ENCODE measurements at places on chromosomes 7 and 10. TPM values are rescaled to one million over a fixed set of nuclear protein-coding genes. Genes with fewer than 3 reads are reported as not detected.

CALHM1 gene
- not detected for total RNA-seq

SPDYE9 gene
- not detected for total RNA-seq

CALCR gene
- not detected for total RNA-seq

GRCh38 chr10:90775351-90776028 is 82.3 kb downstream of the HTR7 start:
- no peaks in the 10 kb centered on the region for H3K27me3 ChIP-seq
- H3K36me3 ChIP-seq = no peaks in the 10 kb centered on the region
- no peak overlapping the region for H3K27ac ChIP-seq
- H3K4me1 ChIP-seq = no peaks in the 10 kb centered on the region

DNA sequence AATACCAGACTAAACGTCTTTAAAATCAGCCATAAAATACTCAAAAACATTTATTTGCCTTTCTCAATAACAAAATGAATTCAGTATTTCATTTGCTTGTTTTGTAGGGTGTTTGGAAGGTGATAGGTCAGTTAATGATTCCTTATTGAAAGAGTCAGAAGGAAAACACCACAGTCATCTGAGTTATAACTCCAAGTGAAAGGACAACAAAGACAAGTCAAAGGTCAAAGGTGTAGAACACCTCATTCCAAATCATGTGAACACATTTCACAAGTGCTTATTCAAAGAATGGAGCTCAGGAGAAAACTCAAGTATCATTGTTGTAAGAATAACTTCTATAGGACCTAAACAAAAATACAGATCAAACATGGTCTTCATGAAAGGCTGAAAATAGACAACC is 318.6 kb upstream of the PHF14 start:
- H3K36me3 ChIP-seq = no peaks in the 10 kb centered on the region
- H3K4me1 ChIP-seq = no peaks in the 10 kb centered on the region
- H3K27ac ChIP-seq = no peak overlapping the region
- DNase-seq = no peak
- no peaks in the 10 kb centered on the region for H3K27me3 ChIP-seq
- no peak overlapping the region for H3K4me3 ChIP-seq

GRCh38 chr7:25830215-25830614 is 321.8 kb upstream of the NFE2L3 start:
- no peak overlapping the region for H3K27ac ChIP-seq
- no peak overlapping the region for H3K4me3 ChIP-seq
- no peaks in the 10 kb centered on the region for H3K36me3 ChIP-seq

DNA sequence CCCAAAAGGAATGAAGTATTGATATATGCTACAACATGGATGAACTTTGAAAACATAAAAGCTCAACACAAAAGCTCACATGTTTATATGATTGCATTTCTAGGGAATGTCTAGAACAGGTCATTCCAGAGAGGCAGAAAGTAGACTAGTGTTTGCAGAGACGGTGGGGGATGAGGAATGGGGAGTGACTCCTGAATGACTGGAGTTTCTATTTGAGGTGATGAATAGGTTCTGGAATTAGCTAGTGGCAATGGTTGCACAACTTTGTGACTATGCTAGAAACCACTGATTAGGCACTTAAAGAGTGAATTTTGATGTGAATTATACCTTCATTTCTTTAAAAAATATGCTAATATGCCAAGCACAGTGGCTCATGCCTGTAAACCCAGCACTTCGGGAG is 6.9 kb downstream of the KPNA7 start:
- H3K27ac ChIP-seq = peak overlapping the region; percentile 99
- H3K4me3 ChIP-seq = no peak overlapping the region
- DNase-seq = peak; percentile 98
- H3K4me1 ChIP-seq = peaks cover 33% of the 10 kb centered on the region
- H3K36me3 ChIP-seq = peaks cover 30% of the 10 kb centered on the region
- H3K27me3 ChIP-seq = no peaks in the 10 kb centered on the region

LIPK gene
- not detected for total RNA-seq

- peaks cover 11% of the 10 kb centered on the region for H3K4me1 ChIP-seq
- no peaks in the 10 kb centered on the region for H3K36me3 ChIP-seq
- no peak for DNase-seq
- no peak overlapping the region for H3K4me3 ChIP-seq
- no peaks in the 10 kb centered on the region for H3K27me3 ChIP-seq
These were observed 96.0 kb upstream of the JCAD start for GRCh38 chr10:30155401-30155800.

GRCh38 chr10:110498982-110499795 is 1.5 kb downstream of the DUSP5 start:
- DNase-seq = peak; percentile 50
- H3K4me3 ChIP-seq = peak overlapping the region; percentile 98
- peaks cover 48% of the 10 kb centered on the region for H3K36me3 ChIP-seq
- H3K27me3 ChIP-seq = no peaks in the 10 kb centered on the region

GRCh38 chr7:100434297-100435144 is 1.8 kb downstream of the PPP1R35 start:
- no peaks in the 10 kb centered on the region for H3K27me3 ChIP-seq
- peak overlapping the region; percentile 77 for H3K27ac ChIP-seq
- peaks cover 40% of the 10 kb centered on the region for H3K4me1 ChIP-seq
- no peak for DNase-seq
- peaks cover 26% of the 10 kb centered on the region for H3K36me3 ChIP-seq

TTYH3 gene
- total RNA-seq = 109 TPM

DNA sequence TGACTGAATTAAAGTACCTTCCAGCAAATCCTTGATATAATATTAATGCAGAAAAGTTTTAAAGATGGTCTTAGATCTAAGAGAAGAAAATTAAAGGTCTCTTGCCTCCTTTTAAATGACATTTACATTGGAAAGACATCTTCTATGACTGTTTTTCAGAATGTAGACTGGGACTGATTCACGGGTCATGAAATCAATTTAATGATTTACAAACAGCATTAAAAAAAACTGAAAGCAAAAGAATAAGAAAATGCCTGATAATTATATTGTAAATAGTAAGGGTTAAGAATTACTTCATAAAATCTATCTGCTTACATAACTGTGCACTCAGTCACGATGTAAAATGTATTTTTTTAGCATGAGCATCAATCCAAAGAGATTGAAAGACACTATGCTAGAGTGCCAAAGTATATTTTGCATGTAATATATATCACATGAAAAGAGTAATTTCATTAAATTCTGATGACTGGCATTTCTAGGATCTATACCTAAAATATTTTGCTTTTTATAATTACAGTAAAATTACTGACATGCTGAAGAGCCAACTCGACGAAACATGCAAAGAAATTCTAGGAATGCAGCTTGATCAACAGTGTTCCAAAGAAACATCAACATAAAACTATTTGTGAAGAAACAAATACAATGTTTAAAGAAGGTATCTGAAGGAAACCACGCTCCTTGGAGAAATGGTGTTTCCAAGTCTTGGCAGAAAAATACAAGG is 35.1 kb downstream of the RTKN2 start:
- H3K27ac ChIP-seq = no peak overlapping the region
- no peaks in the 10 kb centered on the region for H3K36me3 ChIP-seq
- H3K4me1 ChIP-seq = peaks cover 17% of the 10 kb centered on the region
- no peak overlapping the region for H3K4me3 ChIP-seq
- H3K27me3 ChIP-seq = no peaks in the 10 kb centered on the region

DNA sequence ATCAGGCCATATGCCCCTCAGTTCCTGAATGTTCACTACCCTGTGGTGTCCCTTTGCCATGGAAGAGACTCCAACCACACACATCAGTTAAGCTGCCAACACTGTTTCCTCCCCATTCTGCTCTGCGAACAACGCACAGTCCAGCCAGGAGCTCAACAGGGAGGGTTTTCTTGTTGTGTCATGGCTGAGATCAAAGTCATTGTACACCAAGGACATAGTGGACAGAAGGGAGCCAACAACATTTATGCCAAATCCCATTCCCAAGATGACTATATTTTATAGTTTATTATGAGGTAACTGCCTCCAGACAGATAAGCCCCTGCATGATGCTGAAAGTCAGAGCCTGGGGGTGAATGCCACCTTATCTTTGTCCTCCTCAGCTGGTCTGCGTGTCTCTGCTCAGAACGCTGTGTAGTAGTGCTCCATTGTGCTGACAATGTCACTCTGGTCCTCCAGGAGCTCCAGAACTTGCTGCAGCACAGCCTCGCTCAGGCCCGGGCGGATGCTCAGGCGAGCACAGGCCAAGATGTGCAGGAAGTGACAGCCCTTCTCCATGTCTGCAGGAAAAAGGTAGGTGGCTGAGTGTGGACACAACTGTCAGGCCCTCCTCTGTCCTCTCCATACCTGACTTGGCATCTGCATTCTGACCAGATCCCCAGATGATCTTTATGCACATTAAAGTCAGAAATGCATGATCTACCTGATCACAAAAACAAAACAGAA is 27.1 kb upstream of the SH3PXD2A start:
- no peaks in the 10 kb centered on the region for H3K4me1 ChIP-seq
- no peak for DNase-seq
- no peak overlapping the region for H3K27ac ChIP-seq
- no peaks in the 10 kb centered on the region for H3K27me3 ChIP-seq

ITIH5 gene
- total RNA-seq = not detected

- no peak for DNase-seq
- H3K27me3 ChIP-seq = no peaks in the 10 kb centered on the region
- no peaks in the 10 kb centered on the region for H3K4me1 ChIP-seq
- no peak overlapping the region for H3K27ac ChIP-seq
- H3K4me3 ChIP-seq = no peak overlapping the region
- H3K36me3 ChIP-seq = no peaks in the 10 kb centered on the region
These were observed 12.1 kb downstream of the HTR7 start for GRCh38 chr10:90845726-90846125.

- no peak overlapping the region for H3K27ac ChIP-seq
- no peak for DNase-seq
- H3K27me3 ChIP-seq = no peaks in the 10 kb centered on the region
- no peaks in the 10 kb centered on the region for H3K4me1 ChIP-seq
These were observed 28.1 kb downstream of the BLNK start for GRCh38 chr10:96243296-96243695.

DNA sequence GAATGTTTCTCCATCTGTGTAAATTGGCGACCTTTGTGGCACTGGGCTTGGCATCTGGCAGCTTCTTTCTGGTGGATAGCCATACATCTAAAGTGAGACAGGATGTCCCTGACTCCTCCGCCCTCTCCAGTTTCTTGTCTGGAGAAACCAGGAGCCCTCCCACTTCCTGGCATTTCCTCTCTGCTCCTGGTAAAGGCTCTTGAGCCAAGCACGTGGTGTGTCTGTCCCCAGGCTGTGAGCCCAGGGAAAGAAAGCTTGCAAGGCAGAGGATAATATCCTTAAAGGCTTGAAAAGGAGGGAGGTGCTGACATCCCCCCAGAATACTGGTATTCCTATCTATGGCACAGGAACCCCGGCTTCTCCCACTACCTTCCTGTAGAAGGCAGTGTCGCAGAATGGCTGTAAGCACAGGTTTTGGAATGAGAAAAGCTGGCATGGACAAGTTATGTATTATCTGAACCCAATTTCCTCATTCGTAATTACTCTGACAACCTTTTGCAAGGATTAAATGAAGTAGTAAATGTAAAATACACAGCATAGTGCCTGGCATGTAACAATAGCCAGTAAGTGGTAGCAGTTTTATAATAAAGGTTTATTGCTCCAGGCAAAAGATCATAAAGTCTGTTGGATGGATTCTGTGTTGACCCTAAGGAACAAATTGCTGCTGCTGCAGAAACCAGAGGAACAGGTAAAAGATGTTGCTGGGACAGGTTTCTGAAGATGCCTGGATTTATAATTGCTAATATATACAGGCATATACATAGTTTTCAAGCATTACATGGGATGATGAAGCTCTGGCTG is 11.8 kb upstream of the ACSL5 start:
- H3K36me3 ChIP-seq = no peaks in the 10 kb centered on the region
- H3K4me3 ChIP-seq = no peak overlapping the region
- DNase-seq = no peak
- peaks cover 35% of the 10 kb centered on the region for H3K4me1 ChIP-seq
- H3K27me3 ChIP-seq = no peaks in the 10 kb centered on the region

ZNF467 gene
- 6.6 TPM for total RNA-seq

DNA sequence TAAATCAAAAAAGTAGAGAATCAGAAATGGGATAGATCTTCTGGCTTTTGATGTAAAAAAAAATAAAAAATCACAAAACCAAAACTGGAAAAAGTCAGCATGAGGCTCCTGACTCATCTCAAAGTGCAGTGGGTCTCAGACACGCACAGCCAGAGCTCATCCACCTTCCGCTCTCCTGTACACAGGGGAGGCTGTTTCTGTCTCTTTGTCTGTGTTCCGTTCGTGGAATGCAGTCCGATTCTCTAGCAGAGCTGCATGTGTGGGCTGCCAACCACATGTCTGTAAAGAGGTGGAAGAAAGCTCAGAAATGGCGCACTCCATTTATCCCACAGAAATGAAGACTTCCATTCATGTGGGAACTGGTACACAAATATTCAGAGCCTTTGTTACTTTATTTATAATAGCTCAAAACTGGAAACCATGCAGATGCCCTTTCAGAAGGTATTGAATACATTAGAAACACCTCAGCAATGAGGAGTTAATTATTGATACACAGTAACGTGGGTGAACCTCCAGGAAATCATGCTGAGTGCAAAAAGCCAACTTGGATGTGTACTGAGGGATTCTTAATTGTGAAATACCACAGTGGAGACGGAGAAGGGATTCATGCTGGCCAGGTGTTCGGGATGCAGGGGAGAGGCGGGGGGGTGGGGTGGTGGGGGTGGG is 123.3 kb downstream of the TRRAP start:
- DNase-seq = no peak
- no peaks in the 10 kb centered on the region for H3K27me3 ChIP-seq
- no peak overlapping the region for H3K4me3 ChIP-seq

GRCh38 chr10:47143072-47143471 is 156.9 kb upstream of the GDF10 start:
- H3K27ac ChIP-seq = no peak overlapping the region
- DNase-seq = no peak
- peaks cover 12% of the 10 kb centered on the region for H3K4me1 ChIP-seq
- no peaks in the 10 kb centered on the region for H3K27me3 ChIP-seq
- H3K4me3 ChIP-seq = no peak overlapping the region

- no peaks in the 10 kb centered on the region for H3K36me3 ChIP-seq
- no peaks in the 10 kb centered on the region for H3K4me1 ChIP-seq
- H3K27me3 ChIP-seq = no peaks in the 10 kb centered on the region
- DNase-seq = no peak
- no peak overlapping the region for H3K27ac ChIP-seq
These were observed 11.5 kb upstream of the KLRG2 start for GRCh38 chr7:139494835-139495579.

- DNase-seq = peak; percentile 93
- no peaks in the 10 kb centered on the region for H3K27me3 ChIP-seq
- peak overlapping the region; percentile 97 for H3K27ac ChIP-seq
- peaks cover 26% of the 10 kb centered on the region for H3K36me3 ChIP-seq
- peaks cover 28% of the 10 kb centered on the region for H3K4me1 ChIP-seq
- peak overlapping the region; percentile 36 for H3K4me3 ChIP-seq
These were observed 14.5 kb downstream of the ANKIB1 start for GRCh38 chr7:92260248-92260781.

- no peaks in the 10 kb centered on the region for H3K27me3 ChIP-seq
- no peak overlapping the region for H3K27ac ChIP-seq
- no peak overlapping the region for H3K4me3 ChIP-seq
- DNase-seq = peak; percentile 68
- no peaks in the 10 kb centered on the region for H3K4me1 ChIP-seq
These were observed 7.5 kb upstream of the RBP3 start for GRCh38 chr10:47340608-47341170.

Measured in PC-9 (cell line).